M059J (cell line): ENCODE measurements at places on chromosomes 2 and 18.

GRCh38 chr2:85537600-85538506 lies 1.1 kb upstream of the MAT2A start:
- peak; percentile 32 for DNase-seq

- no peak for DNase-seq
Observed at GRCh38 chr2:15814946-15815345, 125.4 kb upstream of the MYCN start.

DNA sequence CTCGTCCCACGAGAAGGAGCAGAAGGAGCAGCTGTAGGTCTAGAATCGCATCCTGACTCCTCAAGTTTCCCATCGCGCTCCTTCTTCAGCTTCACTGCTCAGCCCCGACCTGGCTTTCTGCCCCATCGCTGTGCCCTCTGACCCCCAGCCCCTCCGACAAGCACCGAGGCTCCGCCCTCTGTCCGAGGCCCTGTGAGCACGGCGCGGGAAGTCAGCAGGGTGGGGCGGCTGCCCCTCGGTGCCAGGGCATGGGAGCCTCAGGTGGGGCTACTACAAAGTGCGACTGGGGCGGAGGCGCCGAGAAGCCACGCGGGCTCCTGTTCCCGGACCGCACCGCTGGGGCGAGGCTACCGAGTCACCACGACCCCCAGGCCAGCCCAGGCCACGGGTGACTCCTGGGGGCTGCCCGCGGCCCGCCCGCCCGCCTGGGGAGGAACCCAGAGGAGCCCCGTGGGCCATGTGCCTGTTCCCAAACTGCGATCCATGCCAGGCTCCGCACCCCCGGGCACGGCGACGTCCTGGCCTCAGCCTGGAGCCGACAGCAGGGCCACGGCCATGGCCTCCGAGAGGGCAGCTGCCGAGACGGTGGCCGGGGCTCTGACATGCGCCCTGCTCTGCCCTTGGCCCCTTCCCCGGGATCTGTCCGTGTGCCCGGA lies 36.6 kb upstream of the ID2 start:
- DNase-seq: no peak

- no peak for DNase-seq
Observed at GRCh38 chr18:50424877-50425690, 50.2 kb downstream of the SKA1 start.

DNA sequence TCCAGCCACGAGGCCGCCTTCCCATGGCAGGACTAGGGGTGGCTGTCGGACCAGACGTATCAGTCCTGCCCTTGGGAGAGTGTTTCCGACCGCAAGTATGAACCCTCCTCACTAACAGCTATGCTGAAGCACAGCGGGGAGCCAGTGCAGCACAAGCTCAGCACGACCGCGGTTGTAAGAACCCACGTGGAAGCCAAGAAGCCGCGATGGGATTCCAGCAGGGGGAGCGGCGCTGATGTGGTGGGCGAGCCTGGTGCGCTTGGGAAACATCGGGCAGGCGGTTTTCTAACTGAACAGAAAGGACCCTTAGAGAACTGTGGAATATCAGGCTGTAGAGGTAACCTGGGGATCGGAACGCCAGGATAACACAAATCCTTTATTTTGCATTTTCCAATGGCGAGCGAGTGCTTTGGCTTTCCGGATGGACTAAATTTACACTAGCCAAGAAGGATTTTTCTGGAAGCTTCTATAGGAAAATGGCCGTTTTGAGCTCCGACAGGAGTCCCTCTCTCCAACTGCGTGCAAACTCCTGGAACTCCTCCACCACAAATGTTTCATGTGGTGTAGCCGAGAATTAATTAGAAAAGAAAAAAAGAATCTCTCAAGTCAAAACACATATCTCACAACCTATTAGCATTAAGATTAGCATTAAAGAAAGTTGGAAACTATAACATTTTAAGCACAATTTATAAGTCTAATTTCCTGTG lies 132.0 kb upstream of the MYCN start:
- no peak for DNase-seq

- DNase-seq: no peak
Observed at GRCh38 chr2:118718921-118719320, 128.5 kb downstream of the EN1 start.

- DNase-seq: no peak
Observed at GRCh38 chr2:53347269-53347668, 420.3 kb upstream of the CHAC2 start.

- DNase-seq: no peak
Observed at GRCh38 chr18:58110398-58110797, 66.4 kb downstream of the NEDD4L start.
